ENCODE measurements at places on chromosomes 6 and 20.

- DNase-seq: no peak
These were observed 437.8 kb upstream of the ID4 start for GRCh38 chr6:19399406-19399805.

DNA sequence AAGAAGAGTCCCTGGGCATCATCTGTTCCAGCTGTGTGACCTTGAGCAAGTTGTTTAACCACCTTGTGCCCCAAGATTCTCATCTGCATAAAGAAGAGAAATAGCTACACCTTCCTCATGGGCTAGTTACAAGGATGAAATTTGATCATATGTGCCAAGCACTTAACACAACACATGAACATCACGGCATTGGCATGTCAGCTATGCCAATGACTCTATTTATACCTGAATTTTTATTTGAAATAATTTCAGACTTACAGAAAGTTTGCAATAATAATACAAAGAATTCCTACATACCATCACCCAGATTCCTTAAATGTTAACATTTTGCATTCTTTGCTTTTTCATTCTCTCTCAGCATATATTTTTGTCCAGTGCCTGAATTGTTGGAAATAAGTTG, 21.0 kb upstream of the TCF15 start:
- DNase-seq: no peak

- no peak for DNase-seq
These were observed 629.7 kb upstream of the IMPG1 start for GRCh38 chr6:76702187-76702586.

DNA sequence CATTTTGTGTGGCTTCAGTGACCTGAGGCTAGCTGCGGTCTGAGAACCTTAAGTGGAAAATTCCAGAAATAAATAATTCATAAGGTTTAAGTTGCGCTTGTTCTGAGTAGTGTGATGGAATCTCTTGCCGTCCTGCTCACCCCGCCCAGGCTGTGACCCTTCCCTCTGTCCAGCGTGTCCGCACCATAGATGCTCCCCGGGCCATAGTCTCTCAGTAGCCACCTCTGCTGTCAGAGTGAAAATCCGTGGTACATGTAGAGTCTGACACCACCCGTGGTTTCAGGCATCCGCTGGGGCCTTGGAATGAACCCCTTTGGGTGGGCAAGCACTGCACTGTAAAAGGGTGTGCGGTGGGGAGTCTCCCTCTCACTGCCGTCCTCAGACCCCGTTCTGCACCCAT, 11.7 kb downstream of the UNC93A start:
- no peak for DNase-seq

GRCh38 chr6:166541366-166541765, 45.1 kb downstream of the RAMACL start:
- DNase-seq: no peak

All from stimulated activated CD4-positive, alpha-beta T cell treated with anti-CD3 and anti-CD28 coated beads, TNF-alpha, amount 100 ng/mL, for 1 hour (primary cell).